Keratinocyte (primary cell): ENCODE measurements at places on chromosomes 1 and 21.

DNA sequence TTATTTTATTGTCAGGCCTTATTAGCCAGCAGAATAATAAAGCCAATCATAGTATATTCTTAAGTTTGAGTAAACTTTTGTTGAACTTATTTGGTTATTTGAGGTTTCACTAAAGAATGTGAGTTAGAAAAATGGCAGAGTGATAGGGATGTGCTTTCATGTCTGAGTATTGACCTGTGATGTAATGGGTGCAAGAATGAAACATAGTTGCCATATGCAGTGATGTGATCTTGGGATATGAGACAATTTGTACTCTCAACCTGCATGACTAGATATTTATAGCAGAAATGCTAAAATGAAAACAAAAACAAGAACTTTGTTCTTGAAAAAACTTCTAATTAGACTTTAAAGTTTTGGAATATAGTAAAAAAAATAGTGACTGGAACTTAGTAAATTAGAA, 97.9 kb downstream of the DISP1 start:
- DNase-seq: no peak

GRCh38 chr1:43832255-43832654, 101.3 kb upstream of the ARTN start:
- DNase-seq: no peak

DNA sequence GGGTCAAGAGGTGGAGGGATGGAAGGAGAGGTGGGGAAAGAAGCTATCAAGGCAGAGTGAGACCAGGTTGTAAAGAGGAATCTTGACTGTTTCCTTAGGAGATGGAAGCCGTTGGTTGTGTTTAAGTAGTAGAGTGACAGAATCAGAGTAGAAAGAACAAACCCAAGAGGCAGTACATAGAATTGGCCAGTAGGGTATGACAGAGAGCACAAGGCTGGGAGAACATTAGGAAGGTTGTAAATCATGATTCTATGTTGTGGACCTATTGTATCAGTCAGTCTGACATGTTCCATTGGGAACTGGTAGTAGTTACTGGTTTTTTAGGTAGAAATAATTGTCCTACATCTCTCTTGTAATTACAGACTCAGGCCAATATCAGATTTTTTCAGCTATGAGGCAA, 486.9 kb upstream of the USP24 start:
- DNase-seq: no peak

GRCh38 chr1:117565745-117566455, 39.9 kb upstream of the TENT5C start:
- DNase-seq: no peak

DNA sequence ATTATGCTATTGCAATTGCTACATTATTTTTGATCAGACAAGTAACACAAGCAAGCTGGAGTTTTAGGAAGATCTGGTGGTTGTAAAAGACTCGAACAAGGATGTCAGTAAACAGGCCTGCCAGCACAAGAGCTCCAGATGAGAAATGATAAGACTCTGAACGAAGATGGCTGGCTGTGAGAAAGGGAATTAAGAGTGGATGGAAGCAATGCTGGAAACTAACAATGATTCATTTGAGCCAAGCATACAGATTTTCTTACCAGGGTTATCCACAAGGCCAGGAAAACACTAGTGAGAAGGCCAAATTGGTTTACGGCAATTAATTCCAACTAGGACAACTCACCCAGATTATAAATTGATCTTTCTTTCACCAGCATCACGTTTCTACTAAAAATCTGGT, 54.2 kb downstream of the NRIP1 start:
- no peak for DNase-seq

- no peak for DNase-seq
Measured at GRCh38 chr1:10967090-10967489, 45.4 kb upstream of the TARDBP start.

DNA sequence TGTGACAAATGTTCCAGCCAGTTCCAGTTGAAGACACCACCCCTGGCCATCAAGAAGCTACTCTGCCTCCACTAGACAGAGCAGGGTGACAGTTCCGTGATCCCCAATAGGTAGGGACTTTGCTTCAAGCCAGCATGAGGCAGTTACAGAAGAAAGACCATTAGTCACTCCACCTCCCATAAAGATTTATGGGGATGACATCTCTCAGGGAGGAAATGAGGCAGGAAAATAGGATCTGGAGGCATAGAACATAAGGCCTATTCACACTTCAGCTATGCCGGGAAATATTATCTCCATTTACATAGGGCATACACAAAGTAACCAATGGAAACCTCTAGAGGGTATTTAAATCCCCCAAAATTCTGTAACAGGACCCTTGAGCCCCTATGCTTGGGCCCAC, 3.5 kb upstream of the GBP7 start:
- no peak for DNase-seq

- no peak for DNase-seq
Measured at GRCh38 chr1:235767795-235768194, 98.9 kb downstream of the LYST start.

DNA sequence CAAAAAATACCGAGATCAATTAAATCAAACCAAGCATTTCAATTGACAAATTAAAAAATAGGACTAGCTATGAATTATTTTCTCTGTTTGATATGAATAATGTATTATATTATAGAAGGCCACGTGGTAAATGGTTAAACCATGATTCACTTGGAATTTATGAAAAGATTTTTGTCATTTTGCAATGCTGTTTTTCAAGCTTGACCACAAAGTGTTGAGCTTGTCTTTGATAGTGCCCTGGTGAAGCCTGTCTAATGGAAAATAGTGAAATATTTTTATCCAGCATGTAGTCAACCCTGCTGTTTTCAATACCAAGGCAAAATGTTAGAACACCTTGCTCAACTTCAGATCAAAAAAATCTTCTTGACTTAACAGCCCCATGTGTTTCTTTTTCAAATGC, 288.0 kb upstream of the PRMT6 start:
- no peak for DNase-seq

DNA sequence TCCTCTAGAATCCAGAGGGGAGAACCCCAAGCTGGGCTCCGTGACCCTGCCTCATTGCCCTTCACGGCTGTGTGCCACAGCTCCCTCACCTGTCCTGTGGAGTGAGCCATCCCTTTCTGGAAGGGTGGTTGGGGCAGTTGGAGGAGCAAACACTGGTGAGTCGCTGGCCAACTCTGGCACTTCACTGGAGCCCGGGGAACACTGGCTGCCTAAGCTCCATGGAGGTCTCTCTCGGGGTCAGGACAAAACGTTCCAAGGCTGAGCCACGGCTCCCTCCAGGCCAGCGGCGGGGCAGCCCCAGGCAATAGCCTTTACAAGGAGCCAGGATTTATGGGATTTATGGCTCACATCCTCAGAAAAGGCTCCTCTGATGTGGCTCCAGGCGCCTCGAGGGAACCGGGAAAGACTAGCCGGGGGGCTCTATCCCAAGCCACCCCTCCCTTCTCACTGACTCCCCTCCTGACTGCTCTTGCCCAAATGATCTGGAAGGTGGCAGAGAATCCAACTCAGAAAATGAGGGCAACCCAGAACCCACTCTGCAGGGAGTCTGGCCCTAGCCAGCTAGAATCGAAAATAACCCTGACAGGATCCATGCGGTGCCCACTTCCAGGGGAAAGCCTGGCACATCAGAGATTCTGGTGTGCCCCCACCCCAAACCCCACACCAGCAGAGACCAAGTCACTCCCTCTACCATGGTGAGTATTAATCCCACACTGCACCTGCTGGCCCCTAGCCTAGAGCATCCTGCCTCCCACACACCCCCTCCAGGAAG, 75.2 kb downstream of the GLIS1 start:
- no peak for DNase-seq

- DNase-seq: no peak
Measured at GRCh38 chr1:2391931-2392509, 379 bp downstream of the RER1 start.

DNA sequence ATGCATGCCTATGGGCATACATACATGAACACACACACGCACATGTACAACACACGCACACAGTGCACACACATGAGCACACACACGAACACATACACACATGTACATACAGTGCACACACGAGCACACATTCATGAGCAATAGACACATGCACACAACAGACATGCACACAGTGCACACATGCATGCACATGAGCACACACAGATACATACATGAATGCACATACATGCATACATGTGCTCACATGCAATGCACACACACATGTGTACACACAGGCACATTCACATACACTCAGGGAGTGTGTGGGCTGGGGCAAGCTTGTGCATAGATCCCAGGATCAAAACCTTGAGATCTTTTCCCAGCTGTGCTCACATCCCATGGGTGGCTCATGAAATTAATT, 18.9 kb downstream of the CRYAA start:
- no peak for DNase-seq

- DNase-seq: no peak
Measured at GRCh38 chr1:11157867-11158266, 31.3 kb upstream of the ANGPTL7 start.

- DNase-seq: no peak
Measured at GRCh38 chr1:98406352-98407088, 255.0 kb upstream of the SNX7 start.

- no peak for DNase-seq
Measured at GRCh38 chr1:210413951-210414350, 85.2 kb downstream of the HHAT start.

GRCh38 chr1:228668553-228669241, 66.6 kb upstream of the RHOU start:
- no peak for DNase-seq

DNA sequence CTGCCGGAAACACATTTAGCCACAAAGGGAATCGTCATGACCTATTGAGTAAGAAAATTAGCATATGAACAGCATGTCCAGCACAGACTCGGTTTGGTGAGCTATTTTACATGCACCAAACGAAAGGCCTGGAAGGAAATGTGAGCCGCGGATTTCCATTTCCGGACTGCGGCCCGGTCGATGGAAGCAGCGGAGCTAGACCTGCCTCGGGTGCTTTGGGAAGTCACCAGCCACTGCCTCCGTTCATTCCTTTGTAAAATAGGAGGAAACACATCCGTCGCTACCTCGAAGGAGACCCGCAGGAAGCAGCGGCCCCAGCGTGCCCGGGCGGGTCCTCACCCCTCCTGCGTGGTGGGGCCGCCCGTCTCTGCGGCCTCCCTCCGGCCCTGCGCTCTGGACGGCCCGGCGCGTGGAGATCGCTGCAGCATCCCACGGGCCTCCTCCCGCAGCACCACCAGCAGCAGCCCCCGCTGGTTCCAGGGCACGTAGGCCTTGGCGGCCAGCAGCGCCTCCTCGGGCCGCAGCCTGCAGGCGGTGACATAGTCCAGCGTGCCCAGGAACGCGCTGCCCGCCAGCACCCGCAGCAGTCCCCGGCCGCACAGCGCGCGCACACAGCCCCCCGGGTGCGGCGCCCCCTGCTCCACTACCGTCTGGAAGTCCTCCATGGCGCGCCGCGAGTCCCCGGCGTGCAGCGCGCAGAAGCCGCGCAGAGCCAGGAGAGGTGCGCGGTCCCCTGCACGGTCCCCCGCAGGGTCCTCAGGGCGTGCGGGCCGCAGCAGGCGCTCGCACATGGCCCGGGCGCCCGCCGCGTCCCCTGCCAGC, 12.1 kb downstream of the TTC34 start:
- no peak for DNase-seq

- DNase-seq: no peak
Measured at GRCh38 chr1:19423130-19423529, 62.2 kb downstream of the CAPZB start.

DNA sequence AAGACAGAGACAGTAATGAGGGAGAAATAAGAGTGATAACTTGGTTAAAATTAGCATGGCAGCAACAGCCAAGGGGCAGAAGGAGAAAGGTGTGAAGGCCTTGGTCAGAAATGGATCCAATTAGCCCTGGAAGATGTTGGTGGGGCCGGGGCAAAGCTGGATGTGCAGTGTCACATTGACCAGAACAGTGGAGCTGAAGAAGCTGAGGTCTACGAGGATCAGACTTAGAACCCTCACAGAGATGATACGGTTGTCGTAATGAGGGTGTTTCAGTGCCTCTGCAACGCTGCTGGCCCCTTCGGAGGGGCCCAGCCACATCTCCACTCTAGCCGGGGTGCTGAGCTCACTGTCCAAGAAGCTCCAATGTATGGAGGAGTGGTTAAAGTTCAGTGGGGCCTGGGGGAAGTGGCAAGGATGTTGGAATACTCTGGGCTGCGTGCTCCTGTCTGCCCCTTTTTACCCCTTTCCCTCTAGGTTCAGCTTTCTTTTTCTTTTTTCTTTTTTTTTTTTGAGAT, 14.2 kb downstream of the SH2D2A start:
- no peak for DNase-seq

- DNase-seq: no peak
Measured at GRCh38 chr1:205111354-205111753, 10.4 kb downstream of the RBBP5 start.

GRCh38 chr1:194476872-194477271, 1290.5 kb upstream of the B3GALT2 start:
- DNase-seq: no peak

GRCh38 chr1:194952171-194952570, 1656.1 kb downstream of the KCNT2 start:
- no peak for DNase-seq

GRCh38 chr21:28136656-28137255, 855.9 kb downstream of the LTN1 start:
- no peak for DNase-seq

- no peak for DNase-seq
Measured at GRCh38 chr1:11684070-11684469, 3.1 kb upstream of the MAD2L2 start.

DNA sequence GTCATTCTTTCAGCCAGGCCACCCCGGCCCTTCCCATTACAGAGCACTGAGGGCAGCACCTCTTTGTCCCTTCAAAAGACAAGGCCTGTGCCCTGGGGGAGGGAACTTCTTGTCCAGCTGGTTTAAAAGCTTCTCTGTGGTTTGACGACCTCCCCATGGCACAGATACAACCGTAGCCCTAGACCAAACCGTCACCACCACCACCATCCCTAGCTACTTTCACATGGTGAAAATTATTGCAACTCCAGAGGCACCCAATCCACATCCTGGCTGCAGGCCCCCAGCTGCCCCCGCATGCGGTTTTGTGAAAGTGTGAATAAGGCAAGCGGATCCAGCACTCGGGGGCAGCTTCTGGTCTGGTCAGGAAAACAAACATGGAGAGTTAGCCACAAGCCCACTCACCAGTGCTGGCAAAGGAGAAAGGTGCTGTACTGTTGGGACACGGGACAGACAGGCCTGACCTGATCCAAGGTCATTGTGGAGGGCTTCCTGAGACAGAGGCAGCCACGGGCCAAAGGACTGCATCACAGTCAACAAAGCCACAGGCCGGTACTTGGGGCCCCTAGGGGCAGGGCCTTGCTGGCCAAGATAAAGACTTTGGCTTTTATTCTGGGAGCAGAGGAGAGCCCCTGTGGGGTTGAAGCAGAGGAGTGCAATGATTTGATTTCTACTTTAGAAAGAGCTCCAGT, 31.2 kb downstream of the CDCA8 start:
- no peak for DNase-seq

DNA sequence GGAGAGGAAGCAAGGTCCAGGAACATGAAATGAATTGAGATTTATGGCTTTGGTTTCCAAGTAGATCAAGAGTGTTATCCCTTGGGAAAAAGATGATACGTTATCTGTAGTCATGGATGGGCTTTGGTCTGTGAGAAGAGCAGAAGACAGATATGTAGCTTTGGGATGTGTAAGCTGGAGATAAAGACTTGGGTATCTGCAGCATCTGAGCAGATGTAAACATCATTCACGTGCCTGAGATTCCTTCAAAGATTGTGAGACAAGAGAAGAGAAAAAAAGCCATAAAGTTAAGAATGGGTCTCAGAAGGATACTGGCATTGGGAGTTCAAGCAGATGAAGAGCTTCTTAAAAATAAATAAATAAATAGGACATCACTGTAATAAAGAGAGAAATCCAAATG, 217.8 kb downstream of the PTPRC start:
- DNase-seq: no peak
